ENCODE measurements at places on chromosomes 16 and 17.

DNA sequence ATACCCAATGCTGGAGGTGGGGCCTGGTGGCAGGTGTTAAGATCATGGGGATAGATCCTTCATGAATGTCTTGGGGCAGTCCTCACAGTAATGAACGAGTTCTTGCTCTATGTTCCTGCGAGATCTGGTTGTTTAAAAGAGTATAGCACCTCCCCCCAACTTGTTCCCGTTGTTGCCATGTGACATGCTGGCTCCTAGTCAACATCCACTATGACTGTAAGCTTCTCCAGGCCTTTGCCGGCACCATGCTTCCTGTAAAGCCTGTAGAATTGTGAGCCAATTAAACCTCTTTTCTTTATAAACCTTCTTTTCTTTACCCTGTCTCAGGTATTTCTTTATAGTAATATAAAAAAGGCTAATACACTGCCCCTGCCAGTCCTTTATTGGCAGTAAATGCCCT, 33.3 kb downstream of the RANBP10 start:
- no peak for DNase-seq

- no peak for DNase-seq
Measured at GRCh38 chr17:4513113-4514032, 14.7 kb downstream of the SPNS2 start.

- no peak for DNase-seq
Measured at GRCh38 chr16:54268766-54269165, 17.8 kb downstream of the IRX3 start.

DNA sequence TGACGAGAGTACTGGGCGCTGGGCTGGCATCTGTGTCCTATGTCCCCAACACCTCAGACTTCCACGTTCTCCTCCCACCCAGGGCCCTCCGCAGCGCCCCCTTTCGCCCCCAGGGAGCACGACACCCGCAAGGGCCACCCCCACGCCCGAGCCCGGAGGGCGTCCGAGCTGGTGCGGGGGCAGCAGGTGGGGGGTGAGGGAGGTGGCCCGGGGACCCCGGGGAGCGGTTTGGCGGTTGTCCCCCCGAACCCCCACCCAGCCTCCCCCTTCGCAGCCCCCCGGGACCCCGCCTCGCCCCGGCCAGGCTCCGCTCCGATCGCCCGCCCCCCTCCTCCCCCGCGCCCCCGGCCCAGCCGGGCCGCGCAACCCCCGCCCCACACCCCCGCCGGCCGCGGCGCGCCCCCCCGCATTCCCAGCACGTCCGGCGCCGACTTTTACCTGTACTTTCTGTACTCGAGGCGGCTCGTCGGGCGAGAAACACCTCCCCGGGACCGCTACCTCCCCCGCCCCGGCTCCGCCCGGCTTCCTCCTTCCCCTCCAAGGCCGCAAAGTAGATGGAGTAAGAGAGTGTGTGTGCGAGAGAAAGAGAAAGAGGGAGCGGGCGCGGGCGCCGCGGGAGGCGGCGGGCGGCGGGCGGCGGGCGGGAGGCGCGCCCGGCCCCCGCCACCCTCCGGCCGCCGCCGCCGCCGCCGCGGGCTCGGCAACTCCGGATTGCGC, 901 bp downstream of the CDYL2 start:
- DNase-seq = peak; percentile 41

GRCh38 chr17:79043191-79043930, 19.4 kb downstream of the C1QTNF1 start:
- DNase-seq = no peak

DNA sequence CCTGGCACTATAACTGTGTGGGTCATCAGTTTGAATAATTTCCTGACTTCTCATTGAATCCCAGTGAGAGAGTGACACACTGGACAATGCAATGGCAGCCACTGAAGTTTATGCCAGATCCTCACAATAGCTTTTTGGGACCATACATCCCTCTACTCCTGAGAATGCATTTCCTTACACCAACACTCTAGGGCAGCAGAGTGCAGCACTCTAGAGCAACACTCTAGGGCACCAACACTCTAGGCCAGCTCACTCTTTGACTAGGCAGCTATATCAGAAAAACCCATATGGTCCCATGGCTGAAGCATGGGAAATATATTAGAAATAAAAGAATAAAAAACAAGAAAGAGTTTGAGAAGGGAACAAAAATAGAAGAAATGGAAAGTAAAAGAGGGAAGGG, 309.2 kb downstream of the MAP2K6 start:
- no peak for DNase-seq

GRCh38 chr17:34886831-34887230, 74.4 kb downstream of the CCT6B start:
- DNase-seq = no peak

DNA sequence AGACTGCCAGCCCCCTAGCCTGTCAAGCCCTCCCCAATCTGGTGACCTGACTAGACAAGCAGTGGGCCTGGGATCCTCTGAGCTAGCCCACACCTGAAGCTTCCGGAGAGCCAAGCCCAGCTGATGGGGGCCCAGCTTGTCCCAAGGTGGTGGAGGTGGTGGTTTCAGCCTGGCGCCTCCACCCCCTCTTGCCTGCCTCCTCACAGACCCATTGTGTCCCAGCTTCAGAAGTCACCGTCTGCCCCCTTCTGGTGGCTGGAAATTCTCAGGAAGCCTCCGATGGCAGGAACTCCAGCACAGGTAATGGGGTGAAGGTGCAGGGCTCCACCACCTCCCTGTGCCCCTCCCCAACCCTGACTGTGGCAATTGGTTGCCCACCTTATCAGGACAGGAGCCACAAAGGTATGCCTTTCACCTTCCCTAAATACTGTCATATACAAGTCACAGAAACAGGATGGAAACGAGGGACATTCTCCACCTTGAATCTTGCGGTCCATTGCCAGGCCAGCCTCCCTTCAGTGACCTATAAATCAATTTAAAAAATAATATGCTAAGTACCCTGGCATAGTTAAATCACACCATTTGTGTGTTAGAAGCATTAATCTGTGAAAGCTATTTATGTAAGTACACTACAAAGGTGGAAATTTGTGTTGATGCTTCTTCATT, 66.0 kb upstream of the ZNF423 start:
- peak; percentile 56 for DNase-seq

DNA sequence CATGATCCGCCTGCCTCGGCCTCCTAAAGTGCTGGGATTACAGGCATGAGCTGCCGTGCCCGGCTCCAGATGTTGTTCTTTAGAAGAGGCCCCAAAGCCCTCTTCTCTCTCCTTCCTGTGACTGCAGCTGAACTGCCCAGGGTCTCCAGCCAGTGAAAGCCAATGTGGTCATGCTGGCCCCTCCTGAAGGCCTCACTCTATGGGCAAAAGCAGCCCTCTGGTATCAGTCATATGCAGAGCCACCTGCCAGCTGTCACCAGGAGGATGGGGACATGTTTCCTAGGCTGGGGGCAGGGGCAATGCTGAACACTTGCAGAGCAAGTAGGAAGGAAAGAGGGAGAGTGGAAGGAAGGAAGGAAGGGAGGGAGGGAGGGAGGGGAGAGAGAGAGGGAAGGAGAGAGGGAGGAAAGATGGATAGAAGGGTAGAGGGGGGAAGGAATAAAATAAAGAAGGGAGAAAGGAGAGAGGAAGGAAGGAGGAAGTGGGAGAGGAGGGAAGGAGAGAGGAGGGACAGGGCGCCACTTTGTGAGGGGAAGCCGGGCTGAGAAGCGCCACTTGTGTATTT, 36.0 kb downstream of the SOCS3 start:
- no peak for DNase-seq

DNA sequence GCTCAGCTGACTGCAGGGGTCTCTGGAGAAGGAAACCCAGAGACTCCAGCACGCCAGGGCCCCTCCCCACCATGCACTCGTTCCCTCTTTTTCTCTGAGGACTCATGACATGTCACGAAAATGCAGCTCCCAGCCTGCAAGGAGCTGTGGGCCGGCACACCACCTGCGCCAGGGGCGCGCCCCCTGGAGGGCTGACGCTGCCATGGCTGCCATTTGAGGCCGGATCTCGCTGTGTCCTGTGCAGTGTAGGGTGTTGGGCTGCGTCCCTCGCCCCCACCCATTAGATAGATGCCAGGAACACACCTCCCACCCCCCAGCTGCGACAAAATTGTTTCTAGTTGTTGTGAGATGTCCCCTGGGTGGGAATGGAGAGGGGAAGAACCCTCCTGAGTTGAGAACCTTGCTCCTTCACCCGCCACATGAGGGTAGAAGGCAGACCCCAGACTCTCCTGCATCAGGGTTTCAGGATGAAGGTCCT, 8.2 kb downstream of the SYNGR2 start:
- peak; percentile 71 for DNase-seq

GRCh38 chr16:31148281-31148728, 1.6 kb downstream of the PRSS36 start:
- no peak for DNase-seq
